NCI-H524 treated with DMSO at 0.1 percent for 48 hours (cell line): ENCODE measurements at places on chromosomes 3 and 15.

DNA sequence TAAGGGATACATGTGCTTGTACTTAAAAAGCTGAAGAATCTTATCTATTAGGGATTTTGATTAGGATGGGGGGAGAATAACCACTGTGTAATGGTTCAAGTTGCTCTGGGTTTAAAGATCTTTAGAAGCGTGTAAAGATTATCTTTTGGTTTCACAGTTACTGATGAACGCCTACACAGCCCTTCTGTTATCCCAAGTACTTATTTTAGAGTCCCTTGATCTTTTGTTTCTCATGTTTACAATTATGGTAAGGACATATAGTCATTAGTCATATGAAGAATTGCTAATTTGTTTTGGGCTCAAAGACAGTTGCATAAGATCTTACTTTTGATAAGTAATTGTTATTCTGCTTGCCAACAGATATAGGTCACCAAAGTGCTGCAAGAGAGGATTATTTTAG is 160.1 kb downstream of the PLCL2 start:
- DNase-seq, result no peak

DNA sequence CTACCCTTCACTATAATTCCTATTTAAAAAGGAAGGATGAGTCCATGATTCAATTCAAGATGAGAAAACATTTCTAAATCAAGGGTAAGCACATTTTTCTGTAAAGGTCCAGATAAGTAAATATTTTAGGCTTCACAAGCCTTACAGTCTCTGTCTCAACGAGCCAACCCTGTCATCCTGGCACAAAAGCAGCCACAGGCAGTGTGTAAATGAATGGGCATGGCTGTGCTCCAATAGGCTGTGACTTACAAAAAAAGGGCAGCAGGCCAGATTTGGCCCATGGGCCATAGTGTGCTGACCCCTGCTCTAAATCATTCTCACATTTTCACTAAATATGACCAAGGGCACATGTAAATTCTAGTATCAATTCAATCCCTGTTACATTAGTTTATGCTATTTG is 200.4 kb downstream of the WNT5A start:
- no peak for DNase-seq

DNA sequence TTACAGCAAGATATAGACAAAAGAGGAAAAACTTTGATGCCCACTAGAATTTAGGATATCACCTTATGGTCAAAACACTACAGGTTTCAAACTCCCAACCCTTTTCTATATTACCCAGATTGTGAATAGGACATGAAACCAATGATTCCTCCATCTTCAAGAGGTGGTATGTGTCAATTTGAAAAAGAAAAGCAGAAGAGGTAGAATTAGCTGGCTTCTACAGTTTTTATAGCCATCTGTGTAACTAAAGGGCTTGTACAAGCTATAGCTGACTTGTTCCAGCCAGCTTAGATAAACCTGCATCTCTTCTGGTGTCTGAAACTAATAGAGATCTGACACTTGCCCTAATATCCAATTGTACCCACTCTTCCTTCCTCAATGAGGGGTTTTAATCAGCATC is 24.9 kb upstream of the HGD start:
- DNase-seq, result no peak

DNA sequence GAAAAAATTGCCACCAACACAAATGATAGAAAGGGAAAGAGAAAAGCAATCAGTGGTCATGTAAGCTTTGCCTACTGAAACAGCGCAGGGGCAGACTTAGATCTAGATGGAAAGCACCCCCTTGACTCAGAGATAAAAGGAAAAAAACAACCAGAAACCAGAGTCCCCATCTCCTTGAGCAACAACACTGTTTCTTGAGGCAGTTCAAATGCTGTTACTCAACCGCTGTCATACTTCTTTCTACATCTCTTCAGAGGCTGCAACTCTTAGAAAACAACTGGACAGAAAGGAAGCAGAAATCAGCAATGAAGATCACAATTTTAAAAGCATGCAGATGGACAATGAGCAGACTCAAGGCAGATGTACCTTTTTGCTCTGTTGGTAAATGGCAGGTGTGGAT is 36.5 kb downstream of the FSIP1 start:
- no peak for DNase-seq

DNA sequence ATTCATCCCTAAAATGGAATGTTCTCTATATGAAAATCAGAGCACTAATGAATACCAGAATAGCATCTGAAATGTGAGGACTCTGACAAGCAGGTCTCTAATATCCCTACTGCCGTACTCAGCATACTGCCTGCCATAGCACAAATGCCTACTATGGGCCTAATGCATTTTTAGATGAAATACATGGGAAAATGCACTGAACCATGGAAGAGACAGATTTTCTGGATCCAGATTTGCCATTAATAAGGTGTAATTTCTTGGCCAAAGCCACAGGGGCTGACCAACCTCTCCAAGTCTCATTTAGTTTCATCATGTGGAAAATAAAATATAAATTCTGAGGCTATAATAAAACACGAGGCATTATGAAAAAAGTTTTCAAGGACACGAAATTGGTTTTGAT is 123.8 kb downstream of the CBLB start:
- DNase-seq, result no peak

DNA sequence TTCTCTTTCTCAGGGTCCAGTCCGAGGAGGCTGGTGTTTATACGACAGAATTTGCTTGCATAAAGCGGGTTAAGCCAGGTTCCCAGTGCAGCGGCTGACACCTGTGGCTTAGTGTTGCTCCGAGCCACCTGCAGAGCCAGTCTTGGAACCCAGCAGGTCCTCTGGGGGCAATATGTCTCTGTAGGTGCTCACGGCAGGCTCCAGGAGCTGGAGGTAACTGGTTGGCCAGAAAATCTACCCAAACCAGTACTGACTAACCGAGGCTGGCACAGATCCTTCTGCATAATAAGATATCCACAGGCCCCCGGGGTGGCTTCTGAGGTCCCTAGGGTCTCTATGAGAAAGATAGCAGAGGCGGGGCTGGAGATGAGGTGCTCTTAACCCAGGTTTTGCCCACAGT is 3.2 kb downstream of the MGLL start:
- DNase-seq, result no peak

DNA sequence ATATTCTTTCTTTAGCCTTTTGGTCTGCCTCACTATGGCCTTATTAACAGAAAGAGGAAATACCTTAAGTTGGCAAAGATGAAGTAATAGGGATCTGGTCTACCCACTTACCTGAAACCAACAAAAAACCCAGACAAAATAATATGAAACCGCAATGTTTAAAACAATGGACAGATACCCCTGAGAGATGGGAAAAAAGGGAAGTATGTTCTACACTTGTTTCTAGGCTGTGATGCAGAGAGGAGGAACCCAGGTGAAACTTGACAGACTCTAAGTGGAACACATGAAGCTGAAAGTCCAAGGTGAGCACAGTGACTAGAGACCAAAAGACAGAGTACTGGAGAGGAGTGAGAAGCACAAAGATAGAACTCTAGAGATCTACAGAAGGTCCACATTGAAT is 78.4 kb downstream of the NR2E3 start:
- DNase-seq, result no peak

GRCh38 chr15:79314811-79315210 is 3.9 kb downstream of the TMED3 start:
- no peak for DNase-seq

DNA sequence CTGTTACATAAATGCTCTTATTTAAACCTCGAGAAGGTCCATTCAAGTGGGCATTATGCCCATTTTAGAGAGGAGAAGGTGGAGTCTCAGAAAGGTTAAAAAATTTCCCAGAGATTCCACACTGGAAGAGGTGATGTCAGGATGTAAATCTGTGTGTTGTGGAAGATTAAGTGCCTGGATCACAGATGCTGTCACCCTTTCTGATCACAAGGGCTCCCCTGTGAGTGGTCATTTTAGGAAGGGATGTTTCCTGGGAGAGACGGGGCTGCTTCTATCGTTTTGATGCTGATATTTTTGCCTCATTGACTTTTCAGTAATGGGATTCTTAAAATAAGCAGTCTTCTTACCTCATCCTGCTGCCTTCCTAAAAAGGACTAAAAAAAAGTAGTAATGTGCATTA is 132.5 kb downstream of the CLSTN2 start:
- DNase-seq, result no peak

- DNase-seq, result no peak
Measured at GRCh38 chr15:44670087-44670950, 6.9 kb upstream of the SPG11 start.

DNA sequence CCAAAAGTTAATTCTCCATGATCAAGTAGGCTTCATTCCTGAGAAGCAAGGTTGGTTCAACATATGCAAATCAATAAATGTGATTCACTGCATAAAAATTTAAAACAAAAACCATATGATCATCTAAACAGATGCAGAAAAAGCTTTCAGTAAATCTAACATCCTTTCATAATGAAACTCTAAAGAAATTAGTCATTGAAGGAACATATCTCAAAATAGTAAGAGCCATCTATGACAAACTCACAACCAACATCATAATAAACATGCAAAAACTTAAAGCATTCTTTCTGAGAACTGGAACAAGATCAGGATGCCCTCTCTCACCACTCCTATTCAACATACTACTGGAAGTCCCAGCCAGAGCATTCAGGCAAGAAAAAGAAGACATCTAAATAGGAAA is 254.1 kb downstream of the AGBL1 start:
- no peak for DNase-seq

DNA sequence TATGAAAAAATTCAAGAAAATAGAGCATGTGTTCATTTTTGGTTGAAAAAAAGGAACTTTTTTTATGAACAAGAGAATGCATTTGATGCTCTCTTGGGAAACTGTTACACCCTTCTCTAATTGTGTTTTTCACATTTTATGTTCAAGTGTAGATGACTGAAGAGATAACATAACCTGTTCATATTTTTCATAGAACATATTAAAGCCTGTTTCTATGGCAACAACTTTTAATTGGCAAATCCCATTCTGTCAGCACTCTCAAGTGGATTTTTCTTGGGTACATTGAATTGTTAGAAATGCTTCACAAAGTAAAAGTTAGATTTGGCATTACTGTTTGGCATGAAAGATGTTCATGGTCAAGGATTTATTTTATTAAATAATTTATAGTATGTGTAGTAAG is 117.5 kb downstream of the MBNL1 start:
- no peak for DNase-seq

- no peak for DNase-seq
Measured at GRCh38 chr3:117873249-117873600, 1161.4 kb downstream of the IGSF11 start.

DNA sequence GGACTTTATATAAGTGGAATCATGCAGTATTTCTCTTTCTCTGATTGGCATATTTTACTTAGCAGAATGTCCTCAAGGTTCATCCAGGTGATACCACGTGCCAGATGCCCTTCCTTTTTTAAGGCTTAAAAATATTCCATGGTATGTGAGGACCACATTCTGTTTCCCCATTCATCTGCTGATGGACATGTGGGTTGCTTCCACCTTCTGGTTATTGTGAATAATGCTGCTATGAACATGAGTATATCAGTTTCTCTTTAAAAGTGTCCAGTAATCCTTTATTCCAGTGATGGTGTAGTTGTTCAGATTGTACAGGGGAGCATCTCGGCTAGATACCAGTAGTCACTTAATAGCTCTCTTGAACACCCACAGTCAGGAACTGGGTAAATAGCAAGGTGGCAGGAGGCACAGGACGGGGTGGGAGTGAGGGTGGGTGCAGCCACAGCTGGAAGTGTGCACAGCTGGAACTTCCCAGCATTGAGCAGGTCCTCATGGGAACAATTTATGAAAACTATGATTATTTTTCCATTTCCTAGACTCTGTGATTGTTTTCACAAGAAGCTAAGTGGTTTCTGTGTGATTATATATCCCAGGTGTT is 50.3 kb upstream of the ATG7 start:
- DNase-seq, result no peak

DNA sequence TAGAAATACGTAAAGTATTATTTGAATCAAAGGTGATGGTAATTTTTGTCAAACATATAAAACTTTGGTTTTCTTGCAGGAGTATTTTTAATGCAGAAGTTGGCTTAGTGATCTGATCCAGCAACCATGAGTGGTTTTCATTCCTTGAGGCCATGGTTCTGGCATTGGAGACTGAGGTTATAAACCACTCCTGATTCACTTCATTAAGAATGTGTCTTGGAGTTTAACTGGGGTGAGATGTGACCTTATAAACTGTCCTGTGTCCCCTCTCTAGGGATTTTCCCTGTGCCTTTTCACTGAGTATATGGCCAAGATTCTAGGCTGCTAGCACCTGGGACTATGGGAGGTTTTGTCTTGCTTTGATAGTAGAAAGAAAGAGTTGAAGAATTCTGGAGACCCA is 94.3 kb downstream of the RYR3 start:
- DNase-seq, result no peak

GRCh38 chr15:44883199-44883877 is 73.1 kb upstream of the TERB2 start:
- DNase-seq, result no peak

- DNase-seq, result no peak
Measured at GRCh38 chr3:71107926-71108325, 475.6 kb downstream of the FOXP1 start.

GRCh38 chr3:32237670-32238452 is 619 bp upstream of the CMTM8 start:
- DNase-seq, result no peak

DNA sequence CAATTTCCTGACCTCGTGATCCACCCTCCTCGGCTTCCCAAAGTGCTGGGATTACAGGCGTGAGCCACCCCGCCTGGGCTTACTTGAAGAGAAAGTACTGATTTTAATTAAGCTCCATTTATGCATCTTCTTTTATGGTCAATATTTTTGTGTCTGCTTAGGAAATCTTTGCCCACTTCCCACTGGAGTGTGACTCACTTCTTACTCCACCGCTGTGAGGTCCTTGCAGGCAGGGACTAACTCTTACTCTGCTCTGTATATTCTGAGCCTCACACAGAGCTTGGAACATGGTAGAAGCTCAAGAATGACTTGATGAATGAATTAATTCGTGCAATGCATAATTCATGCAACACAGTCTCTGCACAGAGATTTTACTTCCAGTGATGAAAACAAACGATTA is 2.9 kb upstream of the TM4SF19 start:
- DNase-seq, result no peak

DNA sequence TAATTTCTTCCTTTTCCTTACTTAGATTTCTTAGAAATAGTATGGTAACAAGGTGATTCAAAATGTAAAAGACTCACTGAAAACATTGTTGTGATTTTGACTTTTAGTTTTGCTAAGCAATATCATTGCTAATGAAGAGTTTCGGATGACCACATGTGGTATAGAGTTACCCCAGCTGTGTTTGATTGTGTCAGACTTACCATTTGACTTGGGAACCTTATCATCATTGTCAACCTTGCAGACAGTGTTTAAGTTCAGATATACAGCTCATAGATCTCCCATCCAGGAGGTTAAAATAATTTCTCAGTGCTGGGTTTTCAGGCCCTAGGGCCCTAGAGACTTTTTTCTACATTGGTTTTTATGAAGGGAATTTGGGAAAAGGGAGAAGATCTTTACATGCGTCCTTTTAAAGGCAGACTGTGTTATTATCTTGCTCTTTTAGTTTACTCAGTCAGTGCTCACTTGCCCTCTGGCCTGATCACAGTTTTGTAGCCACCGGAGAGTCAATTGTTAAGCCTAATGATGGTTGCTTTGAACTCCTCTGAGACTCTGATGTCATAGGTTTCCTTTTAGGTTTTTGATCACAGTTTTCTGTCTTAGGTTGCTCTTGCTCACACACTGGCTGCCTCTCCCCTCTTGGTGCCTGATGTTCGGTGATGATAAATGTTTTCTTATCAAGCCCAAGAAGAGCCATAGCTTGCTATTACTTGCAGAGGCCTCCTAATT is 133.5 kb upstream of the ZPLD1 start:
- DNase-seq, result no peak

- no peak for DNase-seq
Measured at GRCh38 chr3:61052851-61053250, 198.4 kb downstream of the FHIT start.
